ENCODE measurements at places on chromosomes 16 and 17.

DNA sequence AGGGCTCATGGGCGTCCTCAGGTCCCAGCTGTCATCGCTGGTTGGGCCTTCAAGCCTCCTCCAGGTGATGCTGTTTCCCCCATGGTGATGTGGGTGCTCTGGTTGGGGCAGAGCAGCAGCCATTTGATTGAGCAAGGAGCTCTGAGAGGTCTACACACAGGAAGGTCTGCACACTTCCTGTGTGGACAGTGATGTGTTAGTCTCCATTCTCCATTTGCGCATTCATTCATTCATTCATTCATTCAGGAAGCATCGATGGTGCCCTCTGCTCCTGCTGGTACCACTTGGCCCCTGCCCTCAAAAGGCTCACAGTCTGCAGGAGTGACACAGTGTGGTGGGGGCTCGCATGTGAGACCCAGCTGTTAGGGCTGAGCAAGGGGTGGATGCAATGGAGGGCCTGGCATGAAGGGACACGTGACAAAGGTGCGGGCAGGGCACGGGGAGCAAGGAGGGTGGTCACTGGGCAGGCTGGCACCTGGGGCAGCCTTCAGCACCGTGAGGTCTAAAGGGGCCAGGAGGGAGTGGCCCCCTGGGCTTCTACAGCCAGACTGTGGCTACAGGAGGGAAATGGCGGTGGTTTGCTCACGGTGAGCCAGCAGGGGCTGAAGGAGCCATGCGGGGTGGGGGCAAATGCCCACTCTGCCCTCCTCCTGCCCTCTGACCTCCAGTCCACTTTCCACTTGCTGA, 1.5 kb downstream of the ADGRG3 start:
- DNase-seq: no peak

DNA sequence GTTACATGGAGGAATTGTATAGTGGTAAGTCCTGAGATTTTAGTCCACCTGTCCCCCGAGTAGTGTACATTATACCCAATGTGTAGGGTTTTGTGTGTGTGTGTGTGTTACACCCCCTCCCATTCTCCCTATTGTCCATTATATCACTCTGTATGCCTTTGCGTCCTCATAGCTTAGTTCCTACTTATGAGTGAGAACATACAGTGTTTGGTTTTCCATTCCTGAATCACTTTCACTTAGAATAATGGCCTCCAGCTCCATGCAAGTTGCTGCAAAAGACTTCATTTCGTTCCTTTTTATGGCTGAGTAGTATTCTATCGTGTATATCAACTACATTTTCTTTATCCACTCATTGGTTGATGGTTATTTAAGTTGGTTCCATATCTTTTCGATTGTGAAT, 635 bp upstream of the FA2H start:
- DNase-seq: no peak

DNA sequence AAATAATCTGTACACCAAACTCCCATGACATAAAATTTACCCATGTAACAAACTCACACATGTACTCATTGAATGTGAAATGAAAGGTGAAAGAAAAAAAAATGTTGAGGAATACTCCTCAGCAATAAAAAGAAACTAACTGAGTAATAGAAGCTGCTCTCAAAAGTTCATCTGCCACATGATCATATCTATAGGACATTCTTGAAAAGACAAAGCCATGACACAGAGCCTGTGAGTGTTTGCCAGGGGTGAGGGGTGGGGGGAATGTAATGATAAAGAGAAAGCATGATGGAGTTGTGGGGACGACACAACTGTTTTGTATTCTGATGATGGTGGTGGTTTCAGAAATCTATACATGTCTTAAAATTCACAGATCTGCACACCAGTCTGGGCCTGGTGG, 52.2 kb upstream of the TMC5 start:
- no peak for DNase-seq

DNA sequence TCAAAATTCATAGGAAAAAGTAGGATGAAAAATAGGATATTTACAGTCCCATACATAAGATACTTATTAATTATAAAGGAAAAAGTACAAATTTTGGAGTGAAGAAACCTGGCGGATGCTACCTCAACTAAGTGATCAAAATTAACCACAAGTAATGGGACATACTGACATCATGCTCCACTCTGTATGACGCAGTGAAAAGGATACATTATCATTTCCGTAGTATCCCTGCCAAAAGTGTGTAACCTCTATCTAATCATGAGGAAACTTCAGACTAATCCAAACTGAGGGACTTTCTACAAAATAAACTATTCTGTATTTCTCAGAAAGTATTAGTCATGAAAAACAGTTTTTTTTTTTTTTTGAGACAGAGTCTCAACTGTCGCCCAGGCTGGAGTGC, 60.5 kb downstream of the TRIM37 start:
- DNase-seq: no peak

DNA sequence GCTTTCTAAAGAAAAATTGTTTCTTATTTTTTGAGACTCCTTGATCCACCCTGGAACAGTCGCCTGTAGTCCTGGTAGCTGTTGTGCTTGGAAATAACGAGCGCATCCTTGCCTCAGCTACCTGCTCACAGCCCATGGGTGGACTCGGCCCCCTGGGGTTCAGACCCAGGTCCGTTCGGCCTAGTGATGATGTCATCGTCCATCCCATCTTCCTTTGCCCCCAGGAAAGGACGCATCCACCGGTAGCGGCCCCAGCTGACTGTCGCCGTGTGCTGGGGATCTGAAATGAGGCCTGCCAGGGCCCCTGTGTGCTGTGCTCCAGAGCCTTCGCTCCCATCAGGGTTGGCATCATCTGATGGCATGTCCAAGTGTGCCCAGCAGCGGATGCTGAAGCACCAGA, 12.0 kb upstream of the CACNG1 start:
- DNase-seq: no peak

DNA sequence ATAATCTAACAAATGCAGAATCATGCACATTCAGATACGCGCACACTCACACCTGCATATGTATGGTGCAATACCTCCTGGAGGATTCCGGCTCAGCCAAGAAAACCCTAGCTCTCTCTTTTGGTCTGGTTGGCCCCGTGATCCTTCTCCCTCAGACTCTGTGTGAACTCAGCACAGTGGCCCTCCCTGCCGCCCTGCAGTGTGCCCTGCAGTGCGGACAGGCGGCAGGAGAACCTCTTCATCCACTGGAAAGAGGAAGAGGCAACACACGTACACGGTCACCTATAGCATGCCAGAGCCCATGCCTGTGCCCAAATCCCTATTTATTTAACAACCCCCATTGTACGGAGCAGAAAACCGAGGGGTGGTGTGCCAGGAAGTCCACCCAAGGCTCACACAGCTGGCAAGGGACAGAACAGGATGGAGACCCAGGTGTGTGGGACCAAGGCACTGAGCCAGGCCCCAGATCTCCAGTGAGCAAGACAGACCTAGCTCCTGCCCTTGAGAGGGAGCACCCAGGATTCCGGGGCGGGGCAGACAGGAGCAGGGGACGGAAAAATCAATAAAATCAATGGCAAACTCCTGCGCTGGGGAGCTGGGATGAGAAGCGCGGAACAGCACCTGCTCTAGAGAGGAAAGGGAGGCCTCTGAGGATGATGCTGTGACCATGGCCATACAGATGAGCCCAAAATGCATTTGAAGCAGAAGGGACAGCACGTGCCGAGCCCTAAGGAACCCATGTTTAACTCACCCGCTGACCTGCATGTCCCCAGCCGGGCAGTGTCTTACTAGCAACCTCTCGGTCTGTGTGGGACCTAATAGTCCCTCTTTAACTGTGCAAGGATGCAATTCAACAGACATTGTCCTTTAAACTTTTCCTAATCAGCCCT, 54.7 kb upstream of the CIBAR2 start:
- DNase-seq: peak; percentile 32

GRCh38 chr16:56744996-56745640, 15.2 kb downstream of the NUP93 start:
- DNase-seq: no peak

- DNase-seq: no peak
Measured at GRCh38 chr17:42886283-42887176, 14.1 kb upstream of the G6PC1 start.

- DNase-seq: peak; percentile 80
Measured at GRCh38 chr17:49968405-49969133, 421 bp upstream of the DLX4 start.

DNA sequence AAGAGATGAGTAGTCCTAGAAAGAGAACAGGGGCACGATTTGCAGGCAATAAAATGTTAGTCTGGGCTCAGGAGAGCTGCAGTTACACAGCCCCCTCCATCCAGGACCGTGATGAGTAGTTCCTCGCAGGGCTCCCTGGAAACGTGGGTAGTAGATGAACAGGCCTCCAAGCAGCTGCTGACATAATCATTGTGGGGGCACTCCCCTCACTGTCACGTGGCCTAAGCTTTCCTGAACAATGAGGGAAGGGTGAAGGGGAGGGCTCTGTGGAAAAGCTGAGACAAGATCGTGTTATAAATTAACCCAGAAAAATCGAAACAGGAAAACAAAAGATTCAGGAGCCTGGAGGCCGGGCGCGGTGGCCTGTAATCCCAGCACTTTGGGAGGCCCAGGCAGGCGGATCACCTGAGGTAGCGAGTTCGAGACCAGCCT, 1.3 kb upstream of the PER1 start:
- DNase-seq: peak; percentile 98

- DNase-seq: no peak
Measured at GRCh38 chr17:73788111-73788510, 143.9 kb upstream of the SDK2 start.

DNA sequence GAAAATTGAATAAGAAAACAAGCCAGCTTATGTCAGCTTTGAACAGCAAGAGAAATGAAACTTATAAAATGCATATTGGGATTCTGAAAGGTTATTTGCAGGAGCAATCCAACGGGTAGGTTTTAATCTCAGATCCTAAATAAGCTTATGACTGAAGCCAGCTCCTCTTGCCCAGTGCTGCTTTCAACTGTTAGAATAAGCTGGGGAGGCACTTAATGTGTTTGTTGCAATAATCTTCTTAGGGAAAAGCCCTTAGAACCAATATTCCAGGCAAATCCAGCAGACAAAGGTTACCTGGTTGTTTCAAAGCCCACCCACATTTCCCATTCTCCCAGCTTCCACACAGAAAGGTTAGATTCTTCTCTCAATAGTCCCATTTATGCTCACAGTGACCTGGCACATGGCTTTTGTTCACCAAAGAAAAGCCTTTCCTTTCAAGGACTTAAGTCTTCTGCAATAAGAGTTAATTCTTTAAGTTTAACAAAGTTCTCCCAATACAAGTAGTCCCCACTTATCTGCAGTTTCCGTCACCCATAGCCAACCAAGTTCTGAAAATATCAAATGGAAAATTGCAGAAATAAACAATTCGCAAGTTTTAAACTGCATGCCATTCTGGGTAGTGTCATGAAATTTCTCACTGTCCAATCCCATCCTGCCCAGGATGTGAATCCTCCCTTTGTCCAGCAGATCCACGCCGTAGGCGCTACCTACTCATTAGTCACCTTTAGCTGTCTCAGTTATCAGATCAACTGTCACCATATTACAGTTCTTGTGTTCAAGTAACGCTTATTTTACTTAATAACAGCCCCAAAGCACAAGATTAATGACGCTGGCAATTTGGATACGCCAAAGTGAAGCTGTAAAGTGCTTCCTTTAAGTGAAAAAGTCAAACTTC, 5.9 kb downstream of the TEX2 start:
- peak; percentile 71 for DNase-seq

DNA sequence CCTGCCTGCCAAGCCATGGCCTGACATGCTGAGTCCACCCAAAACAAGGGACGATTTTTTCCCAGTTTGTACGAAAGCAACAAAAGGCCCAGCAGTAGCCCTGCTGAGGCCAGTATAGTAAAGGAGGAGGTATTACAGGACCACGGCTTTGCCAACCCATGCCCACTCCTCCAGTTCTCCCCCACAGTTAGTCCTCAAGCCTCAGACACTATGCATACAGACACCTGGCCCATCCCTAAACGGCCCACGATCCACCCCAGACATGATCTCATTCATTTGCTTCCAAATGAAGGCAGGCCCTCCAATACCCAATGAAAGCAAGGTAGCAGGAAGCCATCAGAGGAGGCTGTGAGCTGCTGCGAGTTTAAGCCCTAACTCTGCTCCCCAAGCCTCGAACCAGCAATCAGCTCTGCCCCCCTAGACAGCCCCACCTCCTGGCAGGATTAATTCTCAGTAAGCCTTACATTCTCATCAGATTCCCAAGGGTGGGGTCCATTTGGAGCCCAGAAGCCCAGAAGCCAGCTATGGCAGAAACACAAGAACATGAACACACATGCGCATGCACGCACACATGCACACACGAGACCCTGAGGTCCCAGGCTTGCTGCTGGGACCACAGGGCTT, 4.9 kb downstream of the HDAC5 start:
- DNase-seq: no peak

GRCh38 chr16:19203374-19203966, 35.4 kb downstream of the SYT17 start:
- DNase-seq: no peak

GRCh38 chr16:24013054-24013636, 177.4 kb downstream of the PRKCB start:
- DNase-seq: no peak

- DNase-seq: no peak
Measured at GRCh38 chr17:55518510-55518909, 7.3 kb upstream of the SMIM36 start.

GRCh38 chr17:37729905-37730304, 15.0 kb downstream of the HNF1B start:
- DNase-seq: no peak

GRCh38 chr16:70804734-70805169, 3.8 kb upstream of the VAC14 start:
- no peak for DNase-seq

DNA sequence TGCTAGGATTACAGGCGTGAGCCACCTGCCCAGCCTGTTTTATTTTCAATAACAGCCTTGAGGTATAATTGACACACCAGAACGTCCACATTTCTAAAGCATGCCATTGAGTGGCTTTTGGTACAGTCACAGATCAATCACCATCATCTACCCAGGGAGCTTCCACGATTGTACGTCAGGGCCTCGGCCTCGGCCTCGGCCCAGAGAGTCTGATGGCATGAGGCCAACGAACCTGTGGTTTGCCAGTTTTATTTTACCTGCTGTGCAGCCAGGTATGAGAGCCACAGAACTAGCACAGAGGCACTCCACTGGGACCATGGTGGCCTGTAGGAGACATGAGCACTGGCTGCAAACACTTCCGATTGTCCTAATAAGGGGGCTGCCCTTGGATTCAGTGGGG, 8.3 kb downstream of the UBALD1 start:
- DNase-seq: peak; percentile 31

DNA sequence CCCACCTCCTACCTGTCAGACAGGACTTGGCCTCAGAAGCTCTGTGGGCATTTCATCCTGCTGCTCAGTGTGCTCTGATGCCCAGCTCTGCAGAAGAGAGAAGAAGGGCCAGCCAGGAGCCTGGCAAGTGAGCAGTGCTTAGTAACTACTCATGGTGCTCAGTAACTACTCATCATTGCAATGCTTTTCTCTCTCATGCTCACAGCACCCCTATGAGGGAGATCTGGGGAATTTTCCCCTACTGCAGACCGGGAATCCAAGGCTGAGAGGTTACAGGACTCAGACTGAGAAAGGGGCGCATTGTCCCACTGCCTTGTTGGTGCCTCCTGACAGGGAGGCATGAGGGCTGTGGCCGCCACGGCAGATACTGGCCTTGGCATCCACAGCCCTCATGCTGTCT, 261.1 kb downstream of the C16orf95 start:
- DNase-seq: peak; percentile 24

- DNase-seq: no peak
Measured at GRCh38 chr16:21224800-21225199, 8.7 kb upstream of the ANKS4B start.

All from epithelial cell of esophagus (primary cell).